T-helper 17 cell (primary cell): ENCODE measurements at places on chromosomes 7 and 10.

DNA sequence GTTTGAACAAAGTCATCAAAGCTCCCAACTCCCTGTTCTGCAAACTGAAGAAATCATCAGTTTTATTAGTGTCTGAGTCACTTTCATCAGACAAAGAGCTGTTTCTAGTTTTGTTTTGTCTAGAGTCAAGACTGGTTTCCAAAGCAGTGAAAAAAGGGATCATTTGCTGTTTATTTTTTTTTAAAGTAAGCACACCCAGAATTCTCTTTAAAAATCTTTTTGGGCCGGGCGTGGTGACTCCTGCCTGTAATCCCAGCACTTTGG is 972.0 kb upstream of the CELF2 start:
- DNase-seq = no peak

DNA sequence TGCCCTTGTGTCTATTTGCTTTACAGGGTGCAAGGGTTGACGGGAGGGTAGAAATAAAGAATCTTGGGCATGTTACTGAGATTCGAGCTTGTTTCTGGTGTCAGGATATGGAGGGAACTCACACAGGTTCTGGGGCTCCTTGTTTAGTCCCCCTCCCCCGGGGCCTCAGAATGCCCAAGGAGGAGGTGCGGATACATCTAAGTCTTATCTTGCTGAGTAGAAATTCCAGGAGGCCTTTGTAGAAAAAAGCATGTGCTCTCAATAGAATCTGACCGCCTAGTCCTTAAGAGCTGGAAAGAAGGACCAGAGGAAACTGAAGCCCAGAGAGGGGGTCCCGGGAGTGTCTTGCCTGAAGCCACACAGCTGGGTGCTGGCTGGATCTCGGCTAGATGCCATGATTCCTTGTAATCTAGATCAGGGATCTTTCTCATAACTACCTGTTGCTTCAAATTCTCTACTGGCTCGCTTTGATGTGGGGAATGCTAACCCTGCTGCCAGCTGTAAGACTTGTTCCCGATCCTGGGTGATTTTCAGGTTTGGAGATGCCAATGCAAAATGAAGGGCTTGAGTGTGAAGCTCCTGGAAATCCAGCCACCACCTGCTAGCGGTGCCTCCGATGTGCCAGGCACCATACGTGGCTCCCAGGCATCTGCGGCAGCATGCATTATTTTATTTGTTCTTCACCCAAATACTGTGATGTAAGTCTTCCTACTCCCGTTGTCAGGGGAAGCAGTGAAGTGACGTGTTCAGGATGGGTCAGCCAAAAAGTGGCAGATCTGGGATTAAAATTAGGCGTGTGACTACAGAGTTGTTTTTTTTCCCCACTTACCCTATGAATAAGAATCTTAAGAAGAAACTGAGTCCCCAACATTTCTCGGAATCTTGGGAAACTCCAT is 226.0 kb downstream of the TCF7L2 start:
- DNase-seq = no peak

- DNase-seq = no peak
These were observed 96.8 kb upstream of the PHYHIPL start for GRCh38 chr10:59079386-59080226.

GRCh38 chr7:368651-369475 is 78.9 kb downstream of the FOXL3 start:
- no peak for DNase-seq

DNA sequence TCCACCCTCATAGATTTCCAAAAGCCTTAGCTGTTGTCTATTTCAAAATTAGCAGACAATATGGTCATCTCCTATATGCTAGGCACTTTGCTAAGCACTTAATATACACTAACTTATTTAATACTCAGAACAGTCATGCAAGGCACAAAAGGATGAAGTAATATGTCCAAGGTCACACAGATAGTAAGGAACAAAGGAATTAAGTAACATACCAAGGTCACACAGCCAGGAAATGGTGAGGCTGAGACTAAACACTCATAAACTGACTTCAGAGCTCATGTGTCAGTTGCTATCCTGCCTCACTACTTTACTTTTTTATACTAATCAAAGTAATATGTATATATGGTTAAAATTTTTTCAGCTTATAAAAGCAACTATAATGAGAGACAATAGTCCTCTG is 23.6 kb upstream of the HIBADH start:
- DNase-seq = no peak

DNA sequence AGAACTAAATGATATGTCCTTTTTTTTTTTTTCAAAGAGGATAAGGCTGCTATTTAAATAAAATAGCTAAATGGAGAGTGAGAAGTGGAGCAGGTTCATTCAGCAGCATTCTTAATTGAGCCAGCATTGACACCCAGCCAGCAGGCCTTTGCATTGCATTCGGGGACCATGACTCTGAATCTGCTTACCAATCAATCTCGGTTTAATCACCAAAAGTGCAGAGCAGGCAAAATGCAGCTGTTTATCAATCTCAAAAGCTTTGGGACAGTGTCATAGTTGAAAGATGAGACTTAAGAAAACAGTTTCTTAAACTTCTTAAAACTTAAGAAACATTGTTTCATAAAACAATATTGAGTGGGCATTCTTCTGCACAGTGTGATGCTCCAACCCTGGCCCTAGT is 51.7 kb downstream of the PLEKHA8 start:
- no peak for DNase-seq

GRCh38 chr7:116949941-116950801 is 3.1 kb upstream of the ST7 start:
- DNase-seq = no peak

- DNase-seq = no peak
These were observed 53.4 kb downstream of the TSPAN15 start for GRCh38 chr10:69504576-69505250.

- no peak for DNase-seq
These were observed 66.4 kb downstream of the RAMP3 start for GRCh38 chr7:45223728-45224630.

GRCh38 chr10:92850185-92850584 is 1.9 kb downstream of the EXOC6 start:
- no peak for DNase-seq

DNA sequence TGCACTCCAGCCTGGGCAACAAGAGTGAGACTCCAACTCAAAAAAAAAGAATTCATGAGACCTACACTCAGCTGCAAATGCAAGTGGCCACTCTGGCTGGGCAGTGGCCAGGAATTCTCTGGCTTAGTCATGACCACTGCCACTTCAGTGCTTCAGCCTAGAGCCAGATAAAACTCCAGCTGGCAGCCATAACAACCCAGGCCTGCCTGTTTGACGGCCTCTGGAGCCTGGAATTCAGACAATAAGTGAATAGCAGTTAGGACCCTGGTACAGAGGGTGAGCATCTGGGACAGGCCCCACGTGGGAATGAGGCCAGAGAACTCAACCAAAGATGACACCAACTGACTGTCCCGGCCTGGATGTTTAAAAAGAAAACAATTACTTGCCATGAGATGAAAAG is 18.9 kb downstream of the RCC1L start:
- DNase-seq = no peak

DNA sequence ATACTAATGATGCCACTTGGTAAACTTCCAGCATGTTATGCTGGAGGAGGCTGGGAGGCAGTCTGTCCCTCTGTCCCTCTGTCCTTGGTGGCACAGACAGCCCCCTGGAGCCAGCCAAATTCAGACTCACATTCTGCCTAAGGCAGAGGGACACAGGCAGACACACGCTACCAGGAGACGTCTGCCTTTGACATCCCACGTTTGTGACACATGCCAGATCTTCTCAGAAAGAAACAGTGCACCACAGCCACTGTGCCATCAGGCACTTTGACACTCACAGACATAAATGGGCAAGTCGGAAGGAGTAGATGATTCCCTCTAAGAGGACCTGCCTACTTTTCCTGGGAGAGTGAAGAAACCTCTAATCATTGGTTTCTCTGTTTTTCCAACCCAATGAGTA is 467.0 kb downstream of the DPP6 start:
- DNase-seq = no peak

DNA sequence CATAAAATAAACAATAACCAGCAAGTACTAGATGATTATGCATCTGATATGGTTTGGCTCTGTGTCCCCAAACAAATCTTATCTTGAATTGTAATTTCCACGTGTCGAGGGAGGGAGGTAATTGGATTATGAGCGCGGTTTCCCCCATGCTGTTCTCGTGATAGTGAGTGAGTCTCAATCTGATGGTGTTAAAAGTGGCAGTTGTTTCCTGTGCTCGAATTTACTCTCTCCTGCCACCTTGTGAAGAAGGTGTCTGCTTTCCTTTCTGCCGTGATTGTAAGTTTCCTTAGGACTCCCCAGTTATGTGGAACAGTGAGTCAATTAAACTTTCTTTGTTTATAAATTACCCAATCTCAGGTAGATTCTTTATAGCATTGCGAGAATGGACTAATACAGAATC is 15.1 kb downstream of the CNTNAP2 start:
- no peak for DNase-seq

DNA sequence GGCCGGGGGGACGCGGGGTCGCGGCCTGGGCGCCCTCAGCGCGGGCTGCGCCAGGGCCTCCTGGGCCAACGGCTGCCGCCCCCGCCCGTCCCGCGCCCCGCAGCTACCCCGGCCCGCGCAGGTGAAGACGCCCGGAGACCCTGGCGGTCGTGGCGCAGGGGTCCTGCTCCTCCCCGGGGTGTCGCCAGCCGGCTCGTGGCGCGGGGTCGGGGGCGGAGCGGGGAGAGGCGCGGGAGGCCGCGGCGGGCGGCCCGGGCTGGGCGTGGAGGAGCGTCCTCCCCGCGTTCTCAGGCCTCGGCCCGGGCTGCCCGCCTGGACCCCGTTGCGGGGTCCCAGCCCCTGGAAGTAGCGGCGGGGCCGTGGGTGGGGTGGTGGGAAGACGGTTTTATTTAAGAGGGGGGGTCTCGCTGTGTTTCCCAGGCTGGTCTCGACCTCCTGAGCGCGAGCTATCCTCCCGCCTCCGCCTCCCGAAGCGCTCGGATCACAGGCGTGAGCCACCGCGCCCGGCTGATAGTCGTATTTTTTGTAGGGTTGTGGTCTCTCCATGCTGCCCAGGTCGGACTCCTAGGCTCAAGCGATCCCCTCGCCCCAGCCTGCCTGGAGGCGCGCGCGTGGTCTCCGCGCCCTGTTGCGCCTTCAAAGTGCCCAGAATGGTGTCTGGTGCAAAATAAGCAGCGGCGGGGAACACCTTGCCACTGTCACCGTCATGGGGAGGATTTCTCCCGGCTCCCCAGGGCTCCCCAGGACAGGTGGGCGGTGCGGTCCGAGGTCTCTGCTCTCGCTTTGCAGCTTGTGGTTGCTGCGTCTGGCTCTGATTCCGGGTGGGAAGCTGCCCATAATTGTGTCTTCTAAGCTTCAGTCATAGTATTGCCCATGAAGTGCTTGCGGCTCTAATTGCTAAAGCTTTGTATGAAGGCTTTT is 15.3 kb upstream of the SUN1 start:
- DNase-seq = no peak

DNA sequence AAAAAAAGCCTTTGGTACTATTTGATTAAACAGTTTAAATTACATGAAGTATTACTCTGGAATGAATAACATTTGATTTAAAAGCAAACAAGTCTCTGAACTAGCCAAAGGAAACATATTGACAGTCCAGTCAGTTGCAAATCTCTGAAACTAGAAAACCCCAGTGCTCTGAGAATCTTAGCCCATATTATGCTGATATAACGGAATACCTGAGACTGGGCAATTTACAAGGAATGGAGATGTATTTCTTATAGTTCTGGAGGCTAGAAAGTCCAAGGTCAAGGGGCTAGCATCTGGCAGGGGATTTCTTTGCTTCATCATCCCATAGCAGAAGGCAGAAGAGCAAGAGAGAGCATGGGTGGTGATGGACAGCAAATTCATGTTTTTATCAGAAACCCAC is 21.7 kb upstream of the FKBP9 start:
- no peak for DNase-seq

DNA sequence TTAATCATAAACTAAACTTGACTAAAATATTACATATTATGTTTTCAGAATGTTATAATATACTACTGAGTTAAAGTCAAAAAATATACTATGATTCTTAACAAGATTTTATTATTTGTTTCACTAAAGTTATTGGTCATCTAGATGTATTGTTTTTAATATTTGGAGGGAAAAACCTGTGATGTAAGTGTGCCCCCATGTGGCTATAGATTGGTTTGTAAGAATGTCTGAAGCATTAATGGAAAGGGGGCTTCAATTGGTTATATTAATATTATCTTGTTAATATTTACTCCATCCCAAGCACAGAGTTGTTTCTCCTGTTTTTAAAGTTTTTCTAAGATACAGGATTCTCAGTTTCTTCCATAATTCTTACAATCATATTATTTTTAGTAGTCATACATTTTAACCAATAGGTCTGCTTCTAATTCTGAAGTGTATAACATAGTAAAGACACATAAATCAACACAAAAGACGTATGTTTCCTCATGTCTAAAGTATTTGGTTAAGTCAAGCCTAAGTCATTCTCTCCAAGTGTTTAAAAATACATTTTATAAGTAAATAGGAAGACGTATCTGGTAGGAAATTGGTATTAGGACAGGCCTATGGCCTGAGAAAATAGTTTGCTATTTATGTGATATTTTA is 58.0 kb downstream of the GNAT3 start:
- DNase-seq = no peak

- DNase-seq = no peak
These were observed 58.9 kb downstream of the FRMPD2 start for GRCh38 chr10:48215486-48216203.

DNA sequence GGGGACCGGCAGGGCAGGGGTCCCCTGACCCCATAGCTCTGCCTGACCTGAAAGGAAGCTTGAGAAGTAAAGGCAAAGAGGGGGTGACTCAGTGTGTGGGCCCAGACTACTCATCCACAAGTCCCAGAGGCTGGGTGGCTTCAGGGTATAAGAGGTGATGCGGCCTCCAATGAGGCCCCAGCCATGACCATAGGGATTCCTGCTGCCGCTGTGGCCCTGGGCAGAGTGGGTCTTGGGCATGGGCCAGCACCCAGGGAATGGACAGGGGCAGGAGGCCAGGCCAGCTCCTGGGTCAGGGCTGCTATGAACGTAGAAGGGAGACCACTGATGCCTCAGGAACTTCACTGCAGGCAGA is 64.4 kb upstream of the EBF3 start:
- DNase-seq = no peak

DNA sequence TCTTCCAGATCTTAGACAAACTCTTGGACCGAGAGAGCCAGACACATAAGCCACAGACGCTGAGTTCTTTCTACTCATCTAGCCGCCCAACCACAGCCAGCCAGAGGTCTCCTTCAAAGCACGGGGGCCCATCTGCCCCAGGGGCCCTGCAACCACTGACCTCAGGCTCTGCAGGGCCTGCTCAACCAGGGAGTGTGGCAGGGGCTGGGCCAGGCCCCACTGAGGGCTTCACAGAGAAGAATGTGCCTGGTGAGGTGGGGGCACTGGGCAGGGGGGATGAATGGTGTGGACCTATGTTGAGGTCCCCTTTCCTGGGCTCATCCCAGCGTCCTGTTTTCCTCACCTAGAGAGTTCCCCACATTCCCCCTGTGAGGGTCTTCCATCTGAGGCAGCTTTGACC is 11.4 kb downstream of the ZSWIM8 start:
- no peak for DNase-seq
